ENCODE measurements at places on chromosomes 1 and 21. TPM values are rescaled to one million over a fixed set of nuclear protein-coding genes. Genes with fewer than 3 reads are reported as not detected.
A peak's percentile ranks its signal among the peaks of the same experiment; 100 is the strongest.

DNA sequence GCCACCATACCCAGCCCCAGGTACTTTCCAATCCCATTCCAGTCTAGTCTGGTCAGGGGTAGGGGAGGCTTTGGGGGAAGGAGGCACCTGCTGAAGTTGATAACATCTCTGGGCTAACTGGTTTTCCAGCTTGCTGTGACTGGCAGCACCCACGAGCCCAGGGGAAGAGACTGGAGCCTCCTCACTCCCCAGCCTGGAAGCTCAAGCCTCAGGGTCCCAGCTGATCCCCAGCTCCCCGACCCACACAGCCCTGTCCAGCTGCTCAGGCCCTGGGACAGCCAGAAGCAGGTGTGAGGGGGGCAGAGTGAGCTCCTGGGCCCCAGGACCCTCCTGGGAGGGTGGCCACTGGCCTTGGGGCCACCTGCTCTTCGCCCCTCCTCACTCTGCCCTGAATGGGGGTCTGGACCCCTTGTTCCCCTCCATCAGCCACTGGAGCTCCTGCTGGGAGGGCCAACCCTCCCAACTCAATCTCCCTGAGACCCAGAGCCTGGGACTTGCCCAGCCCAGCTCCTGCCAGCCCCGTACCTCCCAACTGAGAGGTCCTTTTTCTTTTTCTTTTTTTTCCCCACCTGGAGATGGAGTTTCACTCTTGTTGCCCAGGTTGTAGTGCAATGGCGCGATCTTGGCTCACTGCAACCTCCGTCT lies 23.5 kb upstream of the RNU1-4 start:
- DNase-seq = peak; percentile 33

- no peak for DNase-seq
Observed at GRCh38 chr1:233728721-233729120, 114.8 kb downstream of the KCNK1 start.

- DNase-seq = peak; percentile 56
Observed at GRCh38 chr1:223343692-223344091, 20.3 kb downstream of the SUSD4 start.

GRCh38 chr1:203799971-203800370 lies 4.5 kb downstream of the ZBED6 start:
- no peak for DNase-seq

DNA sequence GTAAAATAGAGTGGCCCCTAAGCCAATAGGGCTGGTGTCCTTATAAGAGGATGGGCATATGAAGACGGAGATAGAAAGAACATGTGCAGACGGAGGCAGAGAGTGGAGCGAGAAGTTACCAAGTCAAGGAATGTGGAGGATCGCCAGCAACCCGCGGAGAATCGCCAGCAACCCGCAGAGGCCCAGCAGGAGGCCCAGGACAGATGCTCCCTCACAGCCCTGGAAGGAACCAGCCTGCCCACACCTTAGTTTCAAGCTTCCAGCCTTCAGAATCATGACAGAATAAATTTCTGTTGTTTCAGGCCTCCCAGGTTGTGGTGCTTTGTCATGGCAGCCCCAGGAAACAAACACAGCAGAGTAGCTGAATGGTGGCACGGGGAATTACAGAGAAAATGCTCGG lies 9.6 kb downstream of the CLDN14 start:
- DNase-seq = no peak

DNA sequence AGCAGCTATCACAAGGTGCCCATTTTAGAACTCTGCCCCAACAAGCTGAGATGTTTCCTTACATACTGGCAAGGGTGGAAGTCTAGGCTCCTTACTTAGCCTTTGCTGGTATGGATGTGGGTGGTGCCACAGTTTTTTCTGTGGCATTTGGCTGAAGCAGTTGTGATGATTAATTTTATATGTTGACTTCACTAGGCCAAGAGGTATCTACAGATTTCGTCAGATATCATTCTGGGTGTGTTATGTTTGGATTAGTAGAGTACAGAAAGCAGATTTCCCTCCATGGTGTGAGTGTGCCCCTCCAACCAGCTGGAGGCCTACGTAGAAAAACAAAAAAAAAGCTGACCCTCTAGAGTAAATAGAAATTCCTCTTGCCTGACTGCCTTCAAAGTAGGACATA lies 317.0 kb downstream of the BARHL2 start:
- no peak for DNase-seq

GRCh38 chr1:232718928-232719927 lies 86.0 kb upstream of the MAP10 start:
- no peak for DNase-seq

GRCh38 chr1:151294742-151295462 lies 12.8 kb downstream of the ZNF687 start:
- DNase-seq = no peak

DNA sequence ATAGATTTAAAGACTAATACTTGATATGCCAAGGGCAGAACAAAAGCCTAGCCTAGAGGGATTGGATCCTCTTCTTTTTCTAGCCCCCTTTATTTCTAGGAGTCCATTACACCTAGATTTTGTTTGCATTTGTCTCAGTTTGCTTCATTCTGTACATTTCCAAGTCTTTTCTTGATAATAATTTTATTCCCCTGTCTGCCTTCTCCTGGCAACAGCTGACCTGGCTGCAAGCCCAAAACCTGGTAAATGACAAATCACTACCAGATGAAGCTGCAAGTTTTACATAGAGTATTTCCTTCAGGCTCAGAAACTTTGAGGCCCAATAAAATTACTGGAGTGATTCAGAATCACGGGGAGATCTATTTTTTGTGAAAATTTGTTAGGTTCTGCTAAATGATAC lies 36.5 kb upstream of the LHX8 start:
- no peak for DNase-seq

GRCh38 chr1:94734963-94735901 lies 84.9 kb upstream of the SLC44A3 start:
- DNase-seq = peak; percentile 54

DNA sequence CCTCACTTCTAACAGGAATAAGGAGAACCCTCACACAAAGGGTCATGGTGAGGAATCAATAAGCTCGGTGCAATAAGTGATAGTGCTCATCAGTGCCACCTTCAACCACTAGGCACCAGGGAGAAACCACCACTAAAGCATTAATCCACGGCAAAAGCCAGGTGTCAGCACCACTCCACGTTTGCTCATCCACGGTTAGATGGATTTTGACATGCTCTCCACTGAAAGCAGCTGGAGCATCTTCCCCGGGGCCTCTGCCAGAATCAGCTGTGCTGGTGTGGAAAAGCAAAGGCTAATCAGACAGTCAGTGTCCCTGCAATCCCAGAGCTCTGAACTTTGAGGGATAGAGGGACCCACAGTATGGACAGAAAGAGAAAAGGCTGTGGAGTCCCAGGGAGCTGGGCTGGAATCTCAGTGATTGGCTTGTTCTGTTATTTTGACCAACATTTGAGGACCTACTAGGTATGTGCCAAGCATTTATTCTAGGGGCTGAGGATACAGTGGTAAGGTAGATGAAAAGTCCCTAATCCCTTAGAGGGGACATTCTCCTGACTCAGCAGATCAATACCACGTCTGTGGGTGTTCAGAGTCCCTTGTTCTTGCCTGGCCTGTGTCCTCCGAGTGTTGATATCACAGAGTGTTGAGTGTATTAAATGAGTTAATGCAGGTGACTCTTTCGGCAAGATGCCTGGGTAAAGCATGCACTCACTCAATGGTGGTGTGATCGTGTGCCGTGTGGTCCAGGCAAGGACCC lies 41.3 kb downstream of the FHAD1 start:
- DNase-seq = no peak

DNA sequence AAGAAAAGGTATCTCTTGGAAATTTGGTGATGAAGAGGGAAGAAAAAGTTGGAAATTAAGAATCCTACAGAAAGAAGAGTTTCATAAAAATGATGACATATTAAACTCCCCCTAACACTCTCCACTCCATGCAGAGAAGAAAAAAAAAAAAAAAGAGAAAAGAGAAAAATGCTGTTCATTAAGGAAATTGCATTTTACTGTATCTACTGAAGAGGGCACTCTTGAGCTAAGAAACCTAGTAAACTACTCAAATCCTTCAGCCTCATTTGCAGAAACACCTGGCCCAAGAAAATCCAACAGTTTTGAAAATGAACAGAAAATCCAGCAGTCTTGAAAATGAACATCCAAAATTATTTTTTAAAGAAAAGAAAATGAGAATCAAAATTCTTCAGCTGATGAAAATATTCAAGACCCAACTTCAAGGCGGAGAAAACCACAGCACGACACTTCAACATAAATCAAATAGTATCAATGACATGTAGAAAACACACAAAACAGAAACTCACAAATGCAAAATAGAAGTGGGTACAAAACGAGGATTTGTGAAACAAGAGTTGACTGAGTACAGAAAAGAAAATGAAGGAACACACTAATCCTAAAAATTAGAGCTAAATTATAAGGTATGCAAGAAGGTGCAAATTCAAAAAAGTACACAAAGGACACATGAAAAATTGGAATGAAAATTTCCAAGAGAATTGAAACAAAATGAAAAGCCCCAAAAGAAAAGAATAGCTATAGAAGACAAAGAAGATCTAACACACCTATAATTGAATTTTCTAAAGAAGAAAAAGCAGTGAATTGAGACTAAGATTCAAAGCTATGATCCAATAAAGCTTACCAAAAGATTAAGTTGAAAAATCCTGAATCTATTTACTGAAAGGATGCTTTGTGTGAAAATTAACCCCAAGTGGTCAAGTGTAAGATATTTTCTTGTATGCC lies 73.2 kb upstream of the DNAJC6 start:
- DNase-seq = no peak

- DNase-seq = no peak
Observed at GRCh38 chr1:228136901-228137300, 3.2 kb upstream of the GUK1 start.

DNA sequence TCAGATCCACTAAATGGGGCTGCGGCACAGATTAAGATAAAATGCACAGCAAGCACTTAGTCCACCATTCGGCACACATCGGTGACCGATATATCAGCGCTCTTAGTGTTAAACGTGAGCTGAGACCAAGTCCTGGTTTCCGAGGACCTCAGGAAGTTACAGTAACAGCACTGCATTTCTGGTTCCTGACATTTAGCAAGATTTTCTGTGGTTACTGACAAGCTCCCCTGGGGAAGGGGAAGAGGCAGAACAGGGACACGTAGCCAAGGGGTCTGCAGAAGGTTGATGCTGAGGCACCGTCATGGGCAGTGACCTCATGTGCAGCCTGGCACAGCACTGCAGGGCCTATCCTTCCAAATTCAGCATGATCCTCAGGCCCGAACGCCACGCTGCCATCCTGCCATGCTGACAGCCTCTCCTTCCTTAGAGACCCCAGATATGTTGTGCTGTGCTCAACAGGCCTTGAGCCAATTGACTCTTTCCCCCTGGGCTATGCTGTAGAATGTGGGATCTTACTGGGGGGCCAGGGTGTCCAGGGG lies 13.4 kb upstream of the PEF1 start:
- no peak for DNase-seq

DNA sequence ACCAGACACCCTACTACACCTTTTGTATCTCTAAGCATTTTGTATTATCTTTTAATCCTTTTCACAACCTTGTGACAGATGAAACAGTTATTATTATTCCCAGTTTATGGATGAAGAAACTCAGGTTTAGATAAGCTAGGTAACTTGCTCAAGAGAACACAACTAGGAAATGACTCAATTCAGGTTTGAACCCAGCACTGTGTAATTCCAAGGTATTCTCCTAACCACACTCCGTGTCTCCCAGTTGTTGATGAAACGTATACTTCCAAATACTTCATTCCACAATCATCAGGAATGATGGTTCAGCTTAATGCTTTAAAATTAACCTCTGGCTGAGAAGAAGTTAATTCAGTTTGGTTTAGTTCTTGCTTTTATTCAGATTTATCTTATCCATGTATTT lies 51.7 kb upstream of the MRPS6 start:
- no peak for DNase-seq

GRCh38 chr1:102838016-102838415 lies 270.3 kb downstream of the COL11A1 start:
- DNase-seq = no peak

GRCh38 chr1:78834201-78834741 lies 172.3 kb downstream of the ADGRL4 start:
- no peak for DNase-seq

GRCh38 chr1:153293851-153294250 lies 18.9 kb downstream of the PGLYRP3 start:
- DNase-seq = no peak

DNA sequence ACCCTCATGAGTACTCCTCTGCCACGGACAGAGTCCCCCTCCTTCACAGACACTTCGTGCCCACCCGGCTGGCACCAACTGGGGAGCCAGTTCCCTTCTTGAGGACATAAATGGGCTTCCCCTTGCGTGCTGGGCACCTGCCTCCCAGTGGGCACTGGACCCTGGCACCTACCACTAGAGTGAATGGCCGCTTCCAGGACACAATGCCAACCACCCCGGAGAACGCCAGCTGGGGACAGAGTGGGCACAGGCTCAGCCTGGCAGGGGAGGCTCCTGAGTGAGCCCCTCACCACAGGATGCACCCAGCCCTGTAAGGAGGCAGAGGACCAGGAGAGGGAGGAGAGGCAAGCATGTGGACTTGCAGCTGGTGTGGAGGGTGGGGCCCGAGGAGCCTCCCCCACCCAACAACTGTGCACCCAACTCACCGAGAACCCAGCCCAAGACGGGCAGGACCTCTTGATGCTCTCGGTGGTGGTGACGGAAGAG lies 1.0 kb downstream of the ENTREP3 start:
- DNase-seq = peak; percentile 56

DNA sequence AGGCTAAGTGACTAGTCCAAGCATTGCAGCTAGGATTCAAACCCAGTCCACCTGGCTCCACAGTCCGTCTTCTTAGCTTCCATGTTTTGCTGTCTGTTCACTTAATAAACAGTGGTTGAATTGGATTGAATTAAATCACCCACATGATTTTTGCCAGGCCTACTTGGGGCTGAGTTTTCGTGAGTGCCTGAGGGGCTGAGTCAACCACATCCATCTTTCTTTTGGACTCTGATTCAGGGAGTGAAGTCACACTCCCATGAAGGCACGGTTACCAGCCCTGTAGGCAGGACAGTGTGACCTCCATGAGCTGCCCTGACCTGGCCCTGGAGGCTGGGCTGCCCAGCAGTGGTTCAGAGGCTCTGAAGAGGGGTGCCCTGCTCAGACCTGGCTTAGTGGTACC lies 123.7 kb downstream of the ACTL8 start:
- no peak for DNase-seq

GRCh38 chr1:11358984-11359383 lies 86.0 kb downstream of the UBIAD1 start:
- no peak for DNase-seq

CR1 gene
- 0.25 TPM for polyA plus RNA-seq

PAFAH2 gene
- 3.4 TPM for polyA plus RNA-seq

NTMT2 gene
- not detected for polyA plus RNA-seq

C1QA gene
- polyA plus RNA-seq = 89.6 TPM

PRAMEF4 gene
- not detected for polyA plus RNA-seq

PKLR gene
- not detected for polyA plus RNA-seq

SLC25A34 gene
- polyA plus RNA-seq = 1.3 TPM

CYP4X1 gene
- polyA plus RNA-seq = 0.97 TPM

ATP5PO gene
- 252 TPM for polyA plus RNA-seq

SPATA21 gene
- 0.17 TPM for polyA plus RNA-seq

SNAP47 gene
- 74.9 TPM for polyA plus RNA-seq

PLEKHN1 gene
- 0.10 TPM for polyA plus RNA-seq

KLHDC7A gene
- 0.01 TPM for polyA plus RNA-seq

OR2T35 gene
- not detected for polyA plus RNA-seq

SLFNL1 gene
- polyA plus RNA-seq = 0.05 TPM
